GM18507 (cell line): ENCODE measurements at places on chromosomes 5 and 9.

DNA sequence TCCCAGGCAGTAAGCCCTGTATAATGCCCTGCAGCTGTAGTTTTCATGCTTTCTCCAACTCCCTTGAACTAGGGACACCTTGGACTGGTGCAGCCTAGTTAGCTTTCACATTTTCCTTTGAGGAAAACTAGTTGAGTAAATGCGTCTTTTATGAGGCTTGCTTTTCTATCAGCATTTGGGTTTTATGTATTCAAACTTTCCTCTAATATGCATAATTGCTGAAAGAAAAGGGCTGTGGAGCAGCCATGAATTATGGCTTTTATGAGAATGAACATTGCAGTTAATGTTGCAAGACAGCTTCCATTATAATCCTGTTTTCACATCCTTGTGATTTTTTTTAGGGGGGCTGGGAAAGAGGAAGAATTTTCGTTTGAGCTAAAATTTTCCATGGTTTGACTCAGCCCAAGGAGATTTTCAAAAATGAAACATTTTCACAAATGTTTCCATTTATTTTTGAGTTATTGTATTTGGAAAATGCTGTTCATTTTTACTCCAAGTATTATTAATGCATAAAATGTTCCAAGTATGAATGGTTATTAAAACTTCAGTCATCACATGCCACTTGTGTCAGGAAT is 57.9 kb upstream of the PPP3R2 start:
- no peak for DNase-seq

GRCh38 chr9:126248680-126249079 is 77.9 kb upstream of the MVB12B start:
- no peak for DNase-seq

- DNase-seq, result no peak
These were observed 398.1 kb downstream of the EBF1 start for GRCh38 chr5:158701406-158702177.

GRCh38 chr5:80931411-80931810 is 28.8 kb upstream of the RASGRF2 start:
- DNase-seq, result no peak

GRCh38 chr5:72459913-72460312 is 47.3 kb downstream of the ZNF366 start:
- DNase-seq, result no peak

DNA sequence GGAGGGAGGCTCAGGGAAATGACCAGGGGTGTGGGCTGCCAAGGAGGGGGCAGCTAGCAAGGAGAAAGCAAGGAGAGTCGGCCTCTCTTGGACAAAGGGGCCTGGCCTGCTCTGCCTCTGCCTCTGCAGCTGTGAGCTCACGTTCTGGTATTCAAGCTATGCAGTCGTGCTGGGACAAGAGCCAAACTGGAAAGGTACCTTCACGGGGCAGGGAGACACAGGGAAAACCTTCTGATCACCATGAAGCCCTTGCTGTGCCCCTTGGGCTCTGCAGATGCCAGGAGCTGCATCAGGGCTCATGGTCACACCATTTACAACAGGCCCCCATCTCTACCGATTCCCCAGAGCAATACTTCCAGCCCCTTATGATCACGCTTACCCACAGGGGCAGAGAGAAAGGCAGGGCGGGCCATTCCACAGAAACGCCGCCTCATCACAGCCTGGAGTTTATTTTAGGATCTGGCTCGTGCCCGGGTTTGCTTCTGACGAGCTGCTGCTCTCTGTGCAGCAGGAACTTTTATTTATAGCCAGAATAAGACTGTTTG is 63.2 kb downstream of the PRRT1B start:
- DNase-seq, result no peak

- DNase-seq, result no peak
These were observed 29.8 kb downstream of the SLC1A1 start for GRCh38 chr9:4520055-4520454.

DNA sequence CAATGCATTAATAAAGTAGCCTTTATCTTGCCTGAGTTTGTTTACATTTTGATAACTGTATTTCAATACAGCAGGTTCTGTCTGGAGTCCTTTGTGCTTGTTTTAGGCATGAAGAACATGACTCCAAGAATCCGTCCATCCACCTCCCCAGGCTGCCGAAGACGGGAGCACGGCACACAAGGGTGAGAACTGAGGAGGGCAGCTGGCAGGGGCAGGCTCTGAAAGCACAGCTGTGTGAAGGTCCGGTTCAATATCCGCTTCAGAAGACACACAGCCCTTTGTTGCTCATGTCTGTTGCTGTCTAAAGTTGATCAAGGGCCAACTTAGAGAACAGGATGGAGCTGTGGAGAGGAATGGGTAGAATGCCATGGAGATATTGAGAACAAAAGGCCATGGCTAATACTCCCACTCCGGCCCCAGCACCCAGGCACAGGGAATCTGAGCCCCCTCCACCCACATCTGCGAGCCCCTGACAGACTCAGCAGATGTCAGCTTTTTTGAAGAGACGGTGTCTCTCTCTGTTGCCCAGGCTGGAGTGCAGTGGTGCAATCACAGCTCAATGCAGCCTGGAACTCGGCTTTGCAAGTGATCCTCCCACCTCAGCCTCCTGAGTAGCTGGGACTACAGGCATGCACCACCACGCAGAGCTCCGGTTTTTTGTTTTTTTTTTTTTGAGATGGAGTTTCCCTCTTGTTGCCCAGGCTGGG is 58.5 kb upstream of the GNE start:
- no peak for DNase-seq

DNA sequence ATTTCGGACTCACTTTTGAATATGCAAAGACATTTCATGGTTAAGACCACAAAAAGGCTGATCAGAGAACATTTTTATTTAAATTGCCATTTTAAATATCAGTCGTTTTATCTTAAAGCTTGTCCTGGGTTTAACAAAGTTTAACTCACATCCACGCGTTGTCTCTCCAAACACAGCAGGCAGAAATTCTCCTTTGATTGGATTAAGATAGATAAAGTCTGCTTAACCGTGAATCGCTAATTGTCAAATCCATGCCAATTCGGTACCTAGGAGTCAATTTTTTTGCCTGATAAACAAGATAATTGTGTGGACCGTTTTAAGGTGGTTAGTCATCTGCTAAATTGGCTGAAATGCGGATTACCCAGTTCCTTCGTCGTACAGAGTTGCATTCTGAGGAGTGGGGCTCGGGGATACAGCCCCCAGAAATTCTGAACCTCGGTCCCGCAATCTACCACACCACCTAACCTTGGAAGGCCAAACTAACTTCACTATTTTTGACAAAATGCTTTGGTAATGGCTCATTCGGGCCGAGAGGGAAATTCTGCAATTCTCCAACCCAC is 665 bp upstream of the BTF3 start:
- no peak for DNase-seq

DNA sequence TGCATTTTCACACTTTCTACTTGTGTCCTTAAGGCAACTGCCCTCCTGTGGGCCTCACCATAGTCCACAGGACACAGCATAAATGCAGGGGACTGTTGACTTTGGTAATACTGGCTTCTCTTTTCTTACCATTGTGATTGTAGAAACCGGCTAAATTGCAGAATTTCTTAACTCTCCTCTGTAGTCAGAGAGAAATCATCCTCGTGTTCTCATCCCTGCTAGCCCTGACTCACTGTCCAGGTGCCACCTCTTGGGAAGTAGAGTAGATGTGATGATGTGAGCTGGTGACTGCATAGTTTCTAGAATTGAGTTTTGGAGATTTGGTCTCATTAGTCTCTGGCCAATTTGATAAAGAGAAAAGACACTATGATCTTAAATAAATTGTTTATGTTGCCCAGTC is 5.5 kb downstream of the PHF24 start:
- DNase-seq, result no peak

DNA sequence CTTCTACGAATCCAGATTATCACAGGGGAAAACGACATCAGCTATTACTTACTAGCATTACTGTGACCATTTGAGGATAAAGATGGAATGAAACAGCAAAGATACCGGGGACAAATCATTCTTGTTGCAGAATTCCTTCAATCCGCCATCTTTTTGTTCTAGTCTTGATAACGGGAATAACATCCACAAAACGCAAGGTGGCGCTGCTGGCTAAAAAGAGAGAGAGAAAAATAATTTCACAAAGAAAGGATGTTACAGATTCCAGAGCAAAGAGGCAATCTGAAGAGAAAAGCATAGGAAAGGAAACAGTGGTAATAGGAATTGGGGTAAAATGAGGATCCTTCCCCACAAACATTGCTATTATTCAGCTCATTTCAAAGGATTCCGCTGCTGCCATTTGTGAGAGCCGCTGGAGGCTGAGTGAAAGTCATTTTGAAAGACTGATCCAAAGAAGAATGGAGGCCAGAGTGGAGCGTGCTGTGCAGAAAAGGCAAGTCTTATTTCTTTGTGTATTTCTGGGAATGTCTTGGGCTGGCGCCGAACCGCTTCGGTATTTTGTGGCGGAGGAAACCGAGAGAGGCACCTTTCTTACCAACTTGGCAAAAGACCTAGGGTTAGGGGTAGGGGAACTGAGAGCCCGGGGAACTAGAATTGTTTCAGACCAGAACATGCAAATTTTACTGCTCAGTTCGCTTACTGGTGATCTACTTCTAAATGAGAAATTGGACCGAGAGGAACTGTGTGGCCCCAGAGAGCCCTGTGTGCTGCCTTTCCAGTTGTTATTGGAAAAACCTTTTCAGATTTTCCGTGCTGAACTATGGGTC is at the start of gene PCDHB7:
PCDHB7 (plus strand) TSS at position 264 of the 824 bp plus-strand sequence; CDS start at position 456, 192 bp downstream.
- DNase-seq, result no peak

DNA sequence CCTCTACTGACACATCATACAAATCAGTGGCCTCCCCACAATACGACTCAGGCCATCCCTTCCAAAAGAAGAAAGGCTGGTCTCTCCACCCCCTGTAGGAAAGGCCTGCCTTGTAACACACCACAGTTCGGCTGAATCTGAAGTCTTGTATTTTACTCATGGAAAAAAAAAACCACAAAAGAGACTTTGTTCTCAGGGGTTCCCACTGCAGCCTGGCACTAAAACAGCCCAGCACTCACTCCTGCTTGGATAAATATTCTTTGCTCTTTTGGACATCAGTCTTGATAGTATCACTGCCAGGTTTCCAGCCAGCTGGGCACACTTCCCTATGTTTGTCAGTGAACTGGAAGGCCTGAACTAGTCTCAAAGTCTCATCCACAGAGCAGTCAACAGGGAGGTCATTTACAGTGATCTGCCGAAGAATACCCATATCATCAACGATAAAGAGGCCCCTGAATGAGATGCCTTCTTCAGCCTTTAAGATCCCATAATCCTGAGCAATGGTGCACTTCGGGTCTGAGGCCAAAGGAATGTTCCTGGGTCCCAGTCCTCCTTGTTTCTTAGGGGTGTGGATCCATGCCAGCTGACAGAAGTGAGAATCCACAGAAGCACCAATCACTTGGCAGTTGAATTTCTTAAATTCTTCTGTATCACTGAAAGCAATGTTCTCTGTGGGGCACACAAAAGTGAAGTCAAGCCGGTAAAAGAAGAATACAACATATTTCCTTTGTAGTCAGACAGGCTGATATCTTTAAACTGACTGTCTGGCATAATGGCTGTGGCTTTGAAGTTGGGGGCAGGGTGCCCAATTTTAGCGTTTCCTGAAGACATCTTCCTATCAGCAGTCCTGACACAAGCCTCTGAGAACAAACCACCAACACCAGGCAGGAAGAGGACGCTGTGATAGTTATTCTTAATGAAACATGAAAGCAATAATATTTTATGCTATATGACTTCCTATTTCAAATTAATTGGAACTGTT is 198.1 kb downstream of the LURAP1L start:
- no peak for DNase-seq

DNA sequence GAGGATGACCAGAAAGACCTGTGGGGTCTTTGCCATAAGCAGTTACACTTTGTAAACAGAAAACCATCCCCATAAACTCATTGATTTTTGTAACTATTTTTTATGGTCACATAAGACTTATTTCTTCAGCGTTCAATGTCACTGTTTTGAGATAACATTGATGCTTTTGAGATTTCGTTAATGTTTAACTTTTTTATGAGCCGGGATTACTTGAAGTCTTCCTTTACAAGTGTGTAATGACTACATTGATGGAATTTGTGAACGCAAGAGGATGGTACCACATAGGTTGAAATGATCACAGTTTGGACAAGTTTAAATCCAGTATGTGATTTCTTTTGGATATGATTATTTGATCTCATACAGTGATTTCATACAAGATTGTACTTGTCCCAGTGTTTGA is 1.8 kb downstream of the SLC12A2 start:
- DNase-seq, result no peak

DNA sequence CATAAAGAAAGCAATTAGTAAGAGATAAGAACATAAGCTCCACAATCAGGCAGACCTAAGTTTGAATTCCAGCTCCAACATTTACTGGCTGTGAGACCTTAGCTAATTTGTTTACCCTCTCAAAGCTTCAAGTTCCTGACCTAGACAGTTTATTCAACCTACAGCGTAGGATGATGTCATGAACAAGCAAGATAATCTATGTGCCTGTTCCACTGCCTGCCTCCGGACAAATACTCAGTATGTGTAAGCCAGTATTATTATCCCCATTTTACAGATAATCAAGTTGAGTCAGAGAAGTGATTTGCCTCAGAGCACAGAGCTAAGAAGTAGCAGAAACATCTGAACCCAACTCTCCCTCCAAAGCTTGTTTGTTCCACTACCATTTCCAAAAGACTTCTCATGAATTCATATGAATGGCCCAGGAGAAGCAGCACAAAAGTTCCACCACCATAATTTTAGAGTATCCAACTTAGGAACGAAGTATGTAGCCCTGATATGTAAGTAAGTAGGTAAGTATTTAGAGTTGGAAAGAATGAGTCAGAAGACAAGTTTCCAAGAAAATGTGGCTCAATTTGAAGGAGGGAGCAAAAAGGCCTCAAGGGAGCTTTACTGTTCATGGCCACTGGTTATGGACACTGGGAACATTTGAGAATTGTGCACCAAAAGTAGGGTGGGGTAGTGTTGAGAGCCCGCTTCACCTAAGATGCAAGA is 398.2 kb downstream of the NFIB start:
- DNase-seq, result no peak

DNA sequence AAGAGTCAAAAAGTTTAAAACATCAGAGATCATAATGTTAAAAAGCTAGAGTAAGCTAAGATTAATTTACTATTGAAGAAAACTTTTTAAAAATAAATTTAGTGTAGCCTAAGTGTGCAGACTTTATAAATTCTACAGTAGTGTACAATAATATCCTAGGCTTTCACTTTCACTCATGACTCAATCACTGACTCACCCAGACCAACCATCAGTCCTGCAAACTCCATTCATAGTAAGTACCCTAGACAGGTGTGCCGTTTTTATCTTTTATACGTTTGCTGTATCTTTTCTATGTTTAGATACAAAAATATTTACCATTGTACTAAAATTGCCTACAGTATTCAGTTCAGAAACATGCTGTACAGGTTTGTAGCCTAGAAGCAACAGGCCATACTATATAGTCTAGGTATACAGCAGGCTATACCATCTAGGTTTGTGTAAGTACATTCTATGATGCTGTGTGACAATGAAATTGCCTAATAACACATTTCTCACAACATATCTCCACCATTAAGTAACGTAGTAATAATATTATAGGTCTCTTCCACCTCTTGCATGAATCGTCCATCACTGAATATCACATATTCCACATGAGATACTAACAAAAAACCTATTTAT is 59.2 kb downstream of the MEGF9 start:
- no peak for DNase-seq

- no peak for DNase-seq
These were observed 975 bp downstream of the OCLN start for GRCh38 chr5:69493396-69494133.
